Right atrium auricular region (tissue), 2 donors: ENCODE measurements at places on chromosomes 13 and 19. TPM values are rescaled to one million over a fixed set of nuclear protein-coding genes. Genes with fewer than 3 reads are reported as not detected.

Gene FXYD5
- 77.7 TPM for total RNA-seq

Gene TLE2
- total RNA-seq, result 41.2 TPM

- DNase-seq, result no peak
These were observed 25.6 kb downstream of the SAFB start for GRCh38 chr19:5648464-5648863.

GRCh38 chr13:71619096-71619495 is 247.9 kb downstream of the DACH1 start:
- no peak for DNase-seq

GRCh38 chr19:3766520-3766919 is 4.0 kb downstream of the MRPL54 start:
- no peak for DNase-seq

- no peak for DNase-seq
These were observed 664 bp downstream of the MAST3 start for GRCh38 chr19:18097993-18098890.

DNA sequence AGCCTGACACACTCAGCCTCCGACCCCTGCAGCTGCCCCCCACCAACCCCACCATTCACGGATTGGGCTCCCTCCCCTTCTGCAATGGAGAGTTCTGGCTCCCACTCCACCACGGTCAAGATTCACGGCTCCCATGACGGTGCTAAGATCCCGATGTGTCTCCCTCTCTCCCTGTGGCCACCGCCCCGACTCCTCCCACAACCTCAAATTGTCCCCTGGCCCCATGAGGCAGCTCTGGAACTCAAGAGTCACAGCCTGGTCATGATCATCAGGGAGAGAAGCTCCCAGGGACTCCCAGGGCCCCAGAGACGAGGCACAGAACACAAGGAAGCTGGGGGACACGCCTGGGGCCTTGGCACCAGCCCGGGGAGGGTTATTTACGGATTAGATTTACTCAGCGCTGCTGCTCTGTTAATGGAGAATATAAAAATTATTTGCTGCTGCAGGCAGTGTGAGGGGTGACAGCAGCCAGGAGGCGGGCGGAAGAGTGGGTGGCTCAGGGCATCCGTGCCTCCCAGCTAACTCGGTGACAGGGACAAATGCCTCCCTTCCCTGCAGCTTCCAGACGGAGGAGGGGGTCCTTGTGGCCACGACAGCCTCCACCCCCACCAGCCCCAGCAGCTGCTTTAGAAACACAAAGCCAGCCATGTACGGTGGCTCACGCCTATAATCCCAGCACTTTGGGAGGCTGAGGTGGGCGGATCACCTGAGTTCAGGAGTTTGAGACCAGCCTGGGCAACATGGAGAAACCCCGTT is 184.2 kb downstream of the PTPRS start:
- DNase-seq, result no peak

DNA sequence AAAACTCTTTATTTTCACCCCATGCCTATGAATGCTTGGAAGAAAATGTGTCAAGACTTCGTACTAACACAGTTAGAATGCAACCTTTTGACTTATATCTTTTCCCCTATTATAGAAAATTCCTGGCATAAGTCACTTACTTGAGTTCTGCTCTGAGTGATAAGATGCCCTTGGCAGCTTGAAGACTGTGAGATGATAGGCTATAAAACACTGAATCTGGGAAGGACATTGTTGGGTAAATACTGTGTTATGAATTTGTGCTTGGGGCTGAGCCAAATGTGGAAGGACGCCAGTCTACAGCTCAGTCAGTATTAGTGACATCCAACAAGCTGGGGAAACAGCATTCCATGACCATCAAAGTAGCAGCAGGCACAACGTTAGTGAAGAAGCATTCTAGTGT is 368.0 kb upstream of the SGCG start:
- DNase-seq, result no peak

DNA sequence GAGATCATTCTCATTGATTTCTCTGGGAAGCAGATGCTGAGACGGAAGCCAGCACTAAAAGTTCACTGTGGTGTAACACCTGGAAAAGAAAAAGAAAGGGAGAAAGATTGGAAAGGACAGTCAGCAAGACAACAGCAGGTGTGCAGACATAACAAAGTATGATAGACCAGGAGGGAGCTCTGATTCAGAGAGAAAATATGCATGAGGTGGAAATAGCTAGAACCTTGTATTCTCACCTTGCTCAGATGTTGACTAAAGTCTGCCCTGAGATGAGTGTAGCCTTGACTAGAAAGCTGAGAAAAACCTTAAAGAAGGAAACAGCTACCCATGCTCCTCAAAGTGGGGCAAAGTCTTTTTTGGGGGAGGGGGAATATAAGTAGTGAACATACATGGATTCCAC is 1711.8 kb downstream of the EFNB2 start:
- no peak for DNase-seq

GRCh38 chr13:73216381-73216831 is 157.6 kb downstream of the KLF5 start:
- DNase-seq, result no peak
